ENCODE measurements at places on chromosomes 1 and 21.

GRCh38 chr1:175376194-175376593 lies 183.6 kb upstream of the KIAA0040 start:
- DNase-seq, result no peak

GRCh38 chr1:46643368-46643775 lies 24.8 kb downstream of the ATPAF1 start:
- DNase-seq, result no peak

DNA sequence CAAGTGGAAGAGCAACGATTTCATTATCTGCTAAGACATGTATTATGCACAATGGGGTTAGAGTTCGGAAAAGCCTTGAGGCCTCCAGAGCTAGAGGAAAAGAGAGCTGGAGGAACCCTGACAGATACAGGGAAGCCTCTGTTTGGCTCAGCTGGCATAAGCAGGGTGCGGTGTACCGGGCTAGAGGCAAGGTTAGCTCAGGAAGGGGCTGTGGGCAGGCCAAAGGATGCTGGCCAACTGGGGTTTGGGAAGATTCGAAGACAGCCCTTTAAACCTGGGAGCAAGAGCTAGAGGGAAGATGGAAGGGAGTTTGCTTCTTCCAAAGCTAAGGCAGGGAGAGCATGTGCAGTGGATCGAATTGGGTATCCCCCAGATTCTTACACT lies 107.6 kb upstream of the TLR5 start:
- DNase-seq, result no peak

DNA sequence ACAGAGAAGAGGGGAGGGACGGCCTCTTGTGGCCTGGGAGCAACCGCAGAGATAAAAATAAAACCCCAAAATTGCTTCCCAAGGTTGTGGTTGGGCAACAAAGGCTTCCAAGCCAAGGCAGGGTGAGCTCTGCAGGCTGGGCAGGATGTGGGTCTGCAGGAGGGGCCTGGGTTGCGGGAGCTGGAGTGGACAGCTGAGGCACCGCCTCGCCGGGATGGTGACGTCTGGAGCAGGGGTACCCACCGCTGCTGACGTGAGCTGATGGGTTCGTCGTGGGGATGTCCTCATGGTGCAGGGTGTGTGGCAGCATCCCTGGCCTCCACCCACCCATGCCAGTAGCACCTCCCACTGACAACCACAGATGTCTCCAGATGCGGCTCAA lies 3.7 kb downstream of the AURKAIP1 start:
- no peak for DNase-seq

Data from stimulated activated CD4-positive, alpha-beta T cell treated with anti-CD3 and anti-CD28 coated beads, Interleukin-12 subunit alpha, Interleukin-12 subunit beta, amount 100 ng/mL, for 48 hours (primary cell).